ENCODE measurements at places on chromosomes 5 and 9.
A peak's percentile ranks its signal among the peaks of the same experiment; 100 is the strongest.

GRCh38 chr5:150285114-150285513 is 4.5 kb downstream of the CAMK2A start:
- DNase-seq, result no peak

DNA sequence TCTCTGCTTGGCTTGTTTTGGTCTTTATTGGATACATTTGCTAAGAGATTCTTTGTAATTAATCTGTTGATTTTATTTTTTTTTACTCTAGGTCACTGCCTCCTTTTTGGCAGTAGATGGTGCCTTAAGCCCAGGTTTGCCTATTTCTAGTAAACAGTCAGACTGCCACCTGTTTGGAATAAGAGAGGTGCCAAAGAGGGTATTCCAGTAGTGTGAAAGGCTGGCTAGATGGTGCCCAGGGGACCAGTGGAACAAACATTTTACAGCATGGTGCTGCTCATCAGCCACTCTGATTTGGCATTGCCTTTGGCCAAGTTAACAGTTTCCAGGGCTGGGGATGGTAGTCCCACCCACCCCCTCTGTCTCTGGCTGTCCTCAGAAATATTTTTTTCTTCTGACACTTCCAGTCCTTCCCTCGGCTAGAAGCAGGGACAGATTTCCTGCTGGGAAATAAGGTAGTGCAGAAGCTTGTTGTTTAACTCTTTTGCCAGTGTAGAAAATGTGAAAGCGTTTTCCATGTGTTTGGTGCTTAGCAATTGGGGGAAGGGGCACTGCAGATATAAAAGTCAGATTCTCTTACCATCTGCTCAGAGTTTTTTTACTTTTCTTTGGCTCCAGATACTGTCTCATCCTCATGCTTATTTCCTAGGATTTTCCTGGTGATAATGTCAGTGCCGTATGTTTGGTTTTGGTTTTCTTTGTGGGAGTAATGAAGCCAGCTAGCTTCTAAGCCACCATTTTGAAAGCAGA is 36.6 kb upstream of the FBXL7 start:
- DNase-seq, result no peak

DNA sequence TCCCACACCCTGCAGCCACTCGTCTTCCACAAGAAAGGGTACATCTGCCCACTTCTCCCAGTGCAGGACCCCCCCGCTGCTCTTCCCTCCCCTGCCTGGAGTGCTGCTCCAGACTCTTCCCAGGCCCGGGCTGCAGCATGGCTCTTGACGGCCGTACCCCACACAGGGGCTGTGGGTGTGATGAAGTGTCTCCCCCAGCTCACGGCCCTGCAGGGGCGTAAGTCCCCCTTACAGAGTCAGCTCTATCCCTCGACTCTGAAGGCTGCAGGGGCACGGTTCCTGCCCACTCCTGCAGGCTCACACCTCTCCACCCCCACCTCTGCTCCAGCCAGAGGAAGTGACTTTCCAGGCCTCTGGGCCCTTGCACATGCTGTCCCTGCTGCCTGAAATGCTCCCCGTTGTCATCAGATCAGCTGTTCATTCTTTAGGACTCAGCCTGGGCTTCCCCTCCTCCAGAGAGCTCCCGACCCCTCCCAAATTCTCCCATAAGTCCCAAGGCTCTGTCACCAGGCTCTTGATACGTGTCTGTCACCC is 180.6 kb upstream of the IER5L start:
- DNase-seq, result no peak

DNA sequence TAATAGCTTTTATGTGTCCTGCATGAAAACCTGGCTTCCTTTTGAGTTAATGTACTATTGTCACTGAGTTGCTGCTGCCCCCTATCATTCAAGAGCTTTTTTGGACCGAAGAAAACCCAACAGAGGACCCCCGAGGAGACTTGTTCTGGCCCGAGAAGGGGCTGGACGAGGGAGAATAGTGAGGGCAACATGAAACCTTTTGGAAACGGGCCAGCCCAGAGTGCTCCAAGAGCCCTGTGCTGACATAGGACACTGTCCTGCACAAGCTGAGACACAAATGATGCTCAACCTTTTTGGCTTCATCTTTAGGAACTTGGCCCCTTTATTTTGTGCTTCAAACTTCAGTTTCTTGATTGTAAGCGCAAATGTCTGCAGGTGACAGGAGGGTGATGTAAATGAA is 4.0 kb upstream of the GADD45G start:
- no peak for DNase-seq

GRCh38 chr5:154767576-154767975 is 12.4 kb downstream of the LARP1 start:
- DNase-seq, result peak; percentile 1

- no peak for DNase-seq
These were observed 16.3 kb upstream of the SLC12A7 start for GRCh38 chr5:1127959-1128785.

Data from hematopoietic multipotent progenitor cell treated with erythropoietin and hydrocortisone succinate and interleukin-3 and kit ligand, for 6 days (in vitro differentiated cells).